ENCODE measurements at places on chromosomes 6 and 20. TPM values are rescaled to one million over a fixed set of nuclear protein-coding genes. Genes with fewer than 3 reads are reported as not detected.

CDK5RAP1 gene
- 31.3 TPM for total RNA-seq

AKAP12 gene
- 143 TPM for total RNA-seq

TSBP1 gene
- total RNA-seq, result not detected

GABRR1 gene
- not detected for total RNA-seq

PGBD1 gene
- 4.9 TPM for total RNA-seq

OR2H1 gene
- not detected for total RNA-seq

TAAR5 gene
- not detected for total RNA-seq

BTNL2 gene
- total RNA-seq, result not detected

SYCP2L gene
- 2.0 TPM for total RNA-seq

SRC gene
- 134 TPM for total RNA-seq

MUC21 gene
- total RNA-seq, result not detected

WFDC12 gene
- not detected for total RNA-seq

ADGRB3 gene
- not detected for total RNA-seq

MAFB gene
- 0.16 TPM for total RNA-seq

MROH8 gene
- 1.7 TPM for total RNA-seq

NFKBIE gene
- 8.9 TPM for total RNA-seq

BPIFB4 gene
- total RNA-seq, result not detected

RHAG gene
- total RNA-seq, result 0.09 TPM

MAS1 gene
- not detected for total RNA-seq

OR2J3 gene
- total RNA-seq, result not detected

PPP1R14C gene
- total RNA-seq, result 1.6 TPM

GPX5 gene
- total RNA-seq, result not detected

NRN1 gene
- total RNA-seq, result 0.65 TPM

MCM8 gene
- 20.9 TPM for total RNA-seq

E2F3 gene
- 12.4 TPM for total RNA-seq

CAP2 gene
- total RNA-seq, result 13.0 TPM

MRPL14 gene
- total RNA-seq, result 62.2 TPM

PGK2 gene
- not detected for total RNA-seq

CDKN1A gene
- total RNA-seq, result 369 TPM

SMLR1 gene
- total RNA-seq, result not detected

FAM209B gene
- 0.21 TPM for total RNA-seq

NKX2-4 gene
- not detected for total RNA-seq

CD93 gene
- total RNA-seq, result 0.02 TPM

DLK2 gene
- 5.1 TPM for total RNA-seq

GINS1 gene
- total RNA-seq, result 32.2 TPM

VNN1 gene
- total RNA-seq, result 0.07 TPM

CTAGE9 gene
- total RNA-seq, result not detected

IYD gene
- total RNA-seq, result not detected

ARFGEF3 gene
- 0.58 TPM for total RNA-seq

MLIP gene
- total RNA-seq, result not detected

GNMT gene
- total RNA-seq, result not detected

ZSCAN31 gene
- total RNA-seq, result 1.9 TPM

PCMTD2 gene
- 8.3 TPM for total RNA-seq

SNX9 gene
- total RNA-seq, result 25.2 TPM
